ENCODE measurements at places on chromosomes 16 and 17. TPM values are rescaled to one million over a fixed set of nuclear protein-coding genes. Genes with fewer than 3 reads are reported as not detected.
A peak's percentile ranks its signal among the peaks of the same experiment; 100 is the strongest.

GRCh38 chr17:556431-556995 lies 158.1 kb downstream of the VPS53 start:
- H3K4me3 ChIP-seq: no peak overlapping the region
- H3K27me3 ChIP-seq: no peaks in the 10 kb centered on the region
- H3K27ac ChIP-seq: no peak overlapping the region
- no peak for DNase-seq
- no peaks in the 10 kb centered on the region for H3K4me1 ChIP-seq

- no peaks in the 10 kb centered on the region for H3K4me1 ChIP-seq
- H3K27me3 ChIP-seq: no peaks in the 10 kb centered on the region
- H3K27ac ChIP-seq: no peak overlapping the region
- DNase-seq: no peak
- no peak overlapping the region for H3K4me3 ChIP-seq
Observed at GRCh38 chr17:36697903-36698530, 96.6 kb downstream of the MRM1 start.

DNA sequence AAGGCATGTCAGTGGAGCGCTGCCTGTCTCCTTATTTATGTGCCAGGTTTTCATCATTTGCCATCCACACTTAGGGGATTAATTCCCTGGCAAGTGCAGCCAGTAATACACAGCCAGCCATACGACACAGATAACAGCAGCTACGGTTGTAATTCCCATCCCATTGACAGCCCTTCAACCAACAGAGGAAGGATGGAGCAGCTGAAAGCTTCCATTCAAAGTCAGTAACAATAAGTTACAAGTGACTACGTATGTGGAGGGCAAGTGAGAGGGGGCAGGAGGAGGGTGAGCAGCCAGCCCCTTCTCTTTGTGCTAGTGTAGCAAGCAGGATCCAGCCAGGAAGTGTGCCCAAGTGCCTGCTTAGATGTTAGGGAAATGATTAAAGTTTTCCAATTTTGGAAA lies 53.8 kb upstream of the LYRM9 start:
- no peaks in the 10 kb centered on the region for H3K27me3 ChIP-seq
- no peak overlapping the region for H3K4me3 ChIP-seq
- no peaks in the 10 kb centered on the region for H3K36me3 ChIP-seq
- no peak for DNase-seq

GRCh38 chr16:11611871-11612664 lies 25.3 kb upstream of the LITAF start:
- no peak overlapping the region for H3K4me3 ChIP-seq
- H3K27me3 ChIP-seq: no peaks in the 10 kb centered on the region
- H3K27ac ChIP-seq: no peak overlapping the region

GRCh38 chr17:82101767-82102679 lies 4.0 kb upstream of the FASN start:
- H3K4me1 ChIP-seq: peaks cover 27% of the 10 kb centered on the region
- peaks cover 1% of the 10 kb centered on the region for H3K36me3 ChIP-seq
- H3K4me3 ChIP-seq: no peak overlapping the region
- H3K27me3 ChIP-seq: no peaks in the 10 kb centered on the region
- H3K27ac ChIP-seq: no peak overlapping the region

DNA sequence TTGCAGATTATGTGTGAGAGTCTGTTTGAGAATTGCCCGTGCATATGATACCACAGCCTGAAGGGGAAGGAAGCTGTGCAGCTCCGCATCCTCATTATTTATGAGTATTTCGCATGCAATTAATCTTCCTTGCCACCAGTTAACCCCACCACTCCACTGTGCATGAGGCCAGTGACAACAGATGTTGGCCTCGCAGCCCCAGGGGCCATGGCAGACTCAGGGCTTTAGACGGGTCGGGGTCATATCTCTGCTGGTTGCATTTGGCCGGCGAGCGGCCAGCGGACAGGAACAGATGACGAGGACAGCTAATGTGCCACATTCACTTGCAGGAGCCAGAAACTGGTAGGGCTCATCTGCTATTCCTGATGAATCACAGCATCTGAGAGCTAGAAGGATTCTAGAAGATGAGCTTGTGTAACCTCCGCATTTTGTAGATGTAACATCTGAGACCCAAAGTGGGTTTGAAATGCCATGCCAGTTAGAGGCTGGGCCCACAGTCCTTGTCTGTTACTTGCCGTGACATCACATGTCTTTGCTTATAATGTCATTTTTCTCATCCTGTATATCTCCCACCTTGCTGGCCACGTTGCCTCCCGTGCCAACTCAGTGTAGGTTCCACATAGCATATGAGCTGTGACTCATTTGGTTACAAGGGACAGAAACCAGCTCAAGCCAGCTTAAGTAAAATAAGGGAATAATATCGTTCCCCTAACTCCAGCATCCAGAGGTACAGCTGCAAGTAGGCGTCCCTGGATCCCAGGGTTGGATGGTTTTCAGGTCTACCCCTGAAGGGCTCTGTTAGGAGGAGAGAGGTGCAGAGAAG lies 137.2 kb downstream of the SNX29 start:
- peaks cover 3% of the 10 kb centered on the region for H3K36me3 ChIP-seq
- H3K4me1 ChIP-seq: no peaks in the 10 kb centered on the region
- no peaks in the 10 kb centered on the region for H3K27me3 ChIP-seq
- no peak for DNase-seq

- no peaks in the 10 kb centered on the region for H3K4me1 ChIP-seq
- H3K36me3 ChIP-seq: no peaks in the 10 kb centered on the region
- H3K27me3 ChIP-seq: no peaks in the 10 kb centered on the region
- no peak overlapping the region for H3K4me3 ChIP-seq
- no peak overlapping the region for H3K27ac ChIP-seq
- DNase-seq: no peak
Observed at GRCh38 chr16:12600536-12601256, 203.0 kb downstream of the CPPED1 start.

DNA sequence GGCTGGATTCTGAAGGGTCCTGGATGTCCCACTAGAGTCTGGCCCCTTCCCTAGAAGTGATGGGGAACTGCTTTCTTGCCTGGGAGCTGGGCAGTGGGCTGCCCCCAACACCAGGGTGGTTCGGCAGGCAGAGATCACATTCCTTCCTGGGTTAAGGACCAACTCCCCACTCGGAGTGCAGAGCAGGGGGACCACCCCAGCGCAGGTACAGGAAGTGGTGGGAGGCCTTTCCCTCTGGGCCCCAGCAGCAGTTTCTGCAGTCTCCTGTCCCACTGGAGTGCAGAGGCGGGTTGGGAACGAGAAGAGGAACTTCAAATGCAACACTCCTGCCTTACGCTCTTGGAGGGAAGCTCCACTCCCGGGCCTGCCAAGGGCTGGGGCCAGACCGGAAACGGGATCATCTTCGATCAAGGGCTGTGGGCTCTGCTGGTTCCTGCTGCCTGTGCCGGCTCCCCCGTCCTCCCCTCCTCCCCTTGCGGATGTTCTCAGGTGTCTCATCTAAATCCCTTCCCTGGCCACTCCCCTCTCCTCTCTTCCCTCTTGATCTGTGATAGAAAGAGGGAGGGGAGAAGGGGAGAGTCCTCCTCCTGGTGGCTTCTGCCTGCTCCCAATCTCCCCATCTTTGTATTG lies 9.0 kb upstream of the NGFR start:
- H3K4me1 ChIP-seq: peaks cover 7% of the 10 kb centered on the region
- H3K27me3 ChIP-seq: peaks cover 7% of the 10 kb centered on the region
- no peak overlapping the region for H3K27ac ChIP-seq
- H3K36me3 ChIP-seq: no peaks in the 10 kb centered on the region
- DNase-seq: no peak

GRCh38 chr16:82033683-82034300 lies 1.3 kb upstream of the HSD17B2 start:
- H3K27me3 ChIP-seq: no peaks in the 10 kb centered on the region
- DNase-seq: no peak
- H3K4me3 ChIP-seq: no peak overlapping the region
- no peaks in the 10 kb centered on the region for H3K36me3 ChIP-seq

DNA sequence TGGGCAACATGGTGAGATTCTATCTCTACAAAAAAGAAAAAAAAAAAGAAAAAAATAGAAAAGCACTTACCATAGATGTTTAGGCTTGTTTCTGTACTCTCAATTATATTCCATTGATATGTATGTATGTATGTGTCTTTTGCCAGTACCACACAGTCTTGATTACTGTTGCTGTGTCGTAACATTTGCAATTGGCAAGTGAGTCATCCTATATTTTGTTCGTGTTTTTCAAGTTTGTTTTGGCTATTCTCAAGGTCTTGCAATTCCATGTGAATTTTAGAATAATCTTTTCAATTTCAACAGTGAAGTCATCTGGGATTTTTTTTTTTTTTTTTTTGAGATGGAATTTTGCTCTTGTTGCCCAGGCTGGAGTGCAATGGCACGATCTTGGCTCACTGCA lies 19.3 kb downstream of the SPECC1 start:
- no peak overlapping the region for H3K4me3 ChIP-seq
- no peak for DNase-seq
- no peaks in the 10 kb centered on the region for H3K27me3 ChIP-seq
- H3K27ac ChIP-seq: no peak overlapping the region
- no peaks in the 10 kb centered on the region for H3K36me3 ChIP-seq
- H3K4me1 ChIP-seq: no peaks in the 10 kb centered on the region

DNA sequence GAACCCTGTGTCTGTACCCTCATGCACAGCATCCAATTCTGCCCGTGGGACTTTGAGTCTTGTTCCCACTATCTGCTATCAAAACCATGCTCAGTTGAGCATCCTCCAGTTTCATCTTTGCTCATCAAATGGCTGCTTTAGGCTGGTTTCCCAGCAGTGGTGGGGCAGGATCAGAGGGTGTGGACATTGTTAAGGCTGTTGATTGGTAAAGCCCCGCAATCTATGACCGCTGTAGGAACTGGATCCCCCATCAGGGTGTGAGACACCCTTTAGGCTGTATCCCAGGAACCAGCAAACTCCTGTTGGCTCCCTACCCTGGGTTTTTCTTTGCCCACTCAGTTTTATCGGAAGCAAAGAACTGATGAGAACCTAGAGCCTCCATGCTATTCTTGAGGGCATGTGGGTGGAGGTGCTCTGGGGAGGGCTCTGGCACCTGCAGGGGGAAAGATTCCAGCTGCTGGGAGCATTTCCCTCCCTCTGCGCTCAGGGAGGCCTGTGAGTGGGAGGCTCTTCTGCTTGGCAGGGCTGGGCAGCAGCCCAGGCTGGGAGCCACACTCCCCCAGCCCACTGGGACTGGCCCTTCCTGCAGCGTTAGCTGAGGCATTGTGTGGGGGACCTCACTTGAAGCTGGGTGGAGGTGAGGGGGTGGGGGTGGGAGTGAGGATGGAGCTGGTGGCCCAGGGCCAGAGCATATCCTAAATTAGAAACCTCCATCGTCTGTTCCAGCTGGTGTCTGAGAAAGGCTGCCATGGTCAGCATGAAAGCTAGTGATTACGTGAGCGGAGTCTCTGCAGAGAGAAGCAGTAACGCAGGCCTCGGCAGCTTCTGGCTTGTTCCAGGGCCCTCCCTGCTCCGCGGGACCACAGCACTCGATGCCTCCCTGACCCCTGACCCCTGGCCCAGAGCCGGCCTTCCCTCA lies 160.6 kb downstream of the IRF8 start:
- no peak overlapping the region for H3K4me3 ChIP-seq
- H3K36me3 ChIP-seq: no peaks in the 10 kb centered on the region
- H3K27ac ChIP-seq: no peak overlapping the region

- no peaks in the 10 kb centered on the region for H3K27me3 ChIP-seq
- no peaks in the 10 kb centered on the region for H3K36me3 ChIP-seq
- no peak overlapping the region for H3K27ac ChIP-seq
- H3K4me3 ChIP-seq: no peak overlapping the region
- DNase-seq: no peak
Observed at GRCh38 chr17:56966338-56966737, 5.5 kb upstream of the COIL start.

DNA sequence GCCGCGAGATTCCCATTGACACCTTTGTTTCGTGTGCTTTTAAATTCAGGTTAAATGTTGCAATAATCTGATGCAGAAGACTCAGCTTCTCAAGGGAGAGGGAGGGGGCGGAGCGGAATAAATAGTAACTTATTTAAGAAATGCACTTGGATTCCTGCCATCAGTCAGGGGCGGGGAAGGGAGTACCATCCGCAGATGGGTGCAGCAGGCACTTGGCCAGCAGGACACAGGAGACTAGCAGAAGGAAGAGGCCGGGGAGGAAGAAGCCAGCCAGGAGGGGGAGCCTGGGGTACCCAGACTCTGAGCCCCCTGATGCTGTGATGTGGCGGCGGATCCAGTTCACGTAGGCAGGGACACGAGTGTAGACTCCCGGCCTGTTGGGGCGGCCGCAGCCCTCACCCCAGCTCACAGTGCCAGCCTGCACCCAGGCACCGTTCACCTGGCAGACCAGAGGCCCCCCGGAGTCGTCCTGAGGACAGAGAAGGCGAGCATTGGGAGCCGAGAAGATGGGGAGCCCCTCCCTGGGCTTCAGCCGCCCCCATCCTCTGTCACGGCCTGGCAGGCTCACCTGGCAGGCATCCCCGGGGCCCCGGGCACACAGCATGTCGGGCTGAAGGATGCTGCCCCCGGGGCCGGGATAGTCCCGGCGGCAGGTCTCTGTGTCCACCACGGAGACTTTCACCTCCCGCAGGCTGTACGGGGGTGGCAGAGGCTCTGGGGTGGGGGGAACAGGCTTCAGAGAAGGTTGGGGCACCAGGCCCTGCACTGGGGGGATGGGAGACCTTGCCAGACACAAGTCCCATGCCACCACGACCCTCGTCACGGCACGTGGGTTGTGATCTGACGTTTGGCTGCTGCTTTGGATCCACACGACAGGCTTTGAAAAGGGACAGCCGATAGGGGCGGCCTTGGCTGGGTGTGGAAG lies 3.2 kb downstream of the TPSG1 start:
- no peak for DNase-seq
- no peak overlapping the region for H3K4me3 ChIP-seq
- H3K27ac ChIP-seq: no peak overlapping the region
- no peaks in the 10 kb centered on the region for H3K4me1 ChIP-seq
- H3K27me3 ChIP-seq: no peaks in the 10 kb centered on the region

- H3K4me1 ChIP-seq: peaks cover 16% of the 10 kb centered on the region
- no peaks in the 10 kb centered on the region for H3K27me3 ChIP-seq
- H3K36me3 ChIP-seq: no peaks in the 10 kb centered on the region
- H3K4me3 ChIP-seq: peak overlapping the region; percentile 69
Observed at GRCh38 chr17:68289473-68289872, 1.5 kb downstream of the SLC16A6 start.

DNA sequence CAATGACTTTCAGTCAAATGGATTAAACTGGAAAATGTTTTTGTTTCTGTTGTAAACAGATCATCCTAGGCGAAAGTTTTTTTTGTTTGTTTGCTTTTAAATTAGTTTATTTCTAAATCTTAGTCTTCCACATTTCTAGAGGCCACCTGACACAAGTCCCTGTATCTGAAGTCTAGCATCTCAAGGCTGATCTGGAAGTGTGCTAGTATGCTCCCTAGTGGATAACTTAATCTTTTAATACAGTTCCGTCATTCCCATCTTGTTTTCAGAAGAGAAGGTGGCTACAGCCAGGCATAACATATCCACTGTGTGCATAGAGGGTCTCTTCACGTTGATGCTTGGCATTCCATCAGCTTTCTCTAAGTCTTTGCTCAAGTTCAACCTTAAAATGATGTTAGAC lies 7.6 kb downstream of the IFT20 start:
- no peaks in the 10 kb centered on the region for H3K27me3 ChIP-seq
- H3K27ac ChIP-seq: peak overlapping the region; percentile 23
- H3K36me3 ChIP-seq: peaks cover 15% of the 10 kb centered on the region
- H3K4me3 ChIP-seq: no peak overlapping the region
- peaks cover 6% of the 10 kb centered on the region for H3K4me1 ChIP-seq

The ZFHX3 gene
- 8.6 TPM for total RNA-seq

The HSPB9 gene
- not detected for total RNA-seq

The AGRP gene
- not detected for total RNA-seq

The MEOX1 gene
- 0.53 TPM for total RNA-seq

The SYCE1L gene
- 4.6 TPM for total RNA-seq

The TTYH2 gene
- total RNA-seq: 7.7 TPM

The PRDM7 gene
- total RNA-seq: not detected

The TTLL6 gene
- not detected for total RNA-seq

The PRSS33 gene
- total RNA-seq: not detected

All from GM12878 (cell line).